ENCODE measurements at places on chromosomes 3 and 15.
A peak's percentile ranks its signal among the peaks of the same experiment; 100 is the strongest.

- peak; percentile 56 for DNase-seq
Measured at GRCh38 chr3:110576960-110577359, 494.7 kb upstream of the NECTIN3 start.

- DNase-seq: no peak
Measured at GRCh38 chr15:74130155-74130848, at the start of gene ISLR2. ISLR2 (plus strand) TSS chr15:74130586; CDS start chr15:74132755, 2,169 bp downstream.

DNA sequence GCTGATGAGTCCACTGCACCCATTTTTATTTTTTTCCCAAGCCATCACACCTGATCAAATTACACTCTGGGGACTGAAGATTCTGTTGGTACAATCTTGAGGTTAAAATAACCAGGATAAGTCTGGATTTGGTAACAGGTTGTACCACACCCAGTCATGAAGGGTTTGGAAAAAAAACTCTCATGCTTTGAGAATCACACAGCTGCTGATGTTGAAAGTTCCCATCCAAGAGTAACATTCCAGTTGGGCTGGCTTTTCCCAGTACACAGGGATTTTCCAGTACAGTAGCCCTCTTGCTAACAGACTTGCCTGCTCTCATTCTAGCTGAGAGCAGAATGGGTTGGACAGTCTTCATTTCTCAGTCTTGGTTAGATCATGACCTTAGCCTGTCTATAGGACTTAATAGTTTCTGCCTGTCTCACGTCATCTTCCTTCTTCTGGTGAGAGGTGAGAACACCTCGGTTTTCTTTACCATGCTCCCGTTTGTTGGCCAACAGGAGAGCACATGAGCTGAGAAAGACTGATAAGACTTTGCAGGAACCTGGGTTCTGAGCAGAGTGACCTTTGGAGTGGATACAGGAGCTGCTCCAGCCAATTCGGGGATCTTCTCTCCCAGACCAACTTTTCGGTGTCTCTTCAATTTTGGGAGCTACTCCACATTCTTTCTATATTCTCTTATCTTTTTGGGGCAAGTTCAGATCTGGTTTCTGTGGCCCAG, 300.1 kb upstream of the LYSMD4 start:
- no peak for DNase-seq

DNA sequence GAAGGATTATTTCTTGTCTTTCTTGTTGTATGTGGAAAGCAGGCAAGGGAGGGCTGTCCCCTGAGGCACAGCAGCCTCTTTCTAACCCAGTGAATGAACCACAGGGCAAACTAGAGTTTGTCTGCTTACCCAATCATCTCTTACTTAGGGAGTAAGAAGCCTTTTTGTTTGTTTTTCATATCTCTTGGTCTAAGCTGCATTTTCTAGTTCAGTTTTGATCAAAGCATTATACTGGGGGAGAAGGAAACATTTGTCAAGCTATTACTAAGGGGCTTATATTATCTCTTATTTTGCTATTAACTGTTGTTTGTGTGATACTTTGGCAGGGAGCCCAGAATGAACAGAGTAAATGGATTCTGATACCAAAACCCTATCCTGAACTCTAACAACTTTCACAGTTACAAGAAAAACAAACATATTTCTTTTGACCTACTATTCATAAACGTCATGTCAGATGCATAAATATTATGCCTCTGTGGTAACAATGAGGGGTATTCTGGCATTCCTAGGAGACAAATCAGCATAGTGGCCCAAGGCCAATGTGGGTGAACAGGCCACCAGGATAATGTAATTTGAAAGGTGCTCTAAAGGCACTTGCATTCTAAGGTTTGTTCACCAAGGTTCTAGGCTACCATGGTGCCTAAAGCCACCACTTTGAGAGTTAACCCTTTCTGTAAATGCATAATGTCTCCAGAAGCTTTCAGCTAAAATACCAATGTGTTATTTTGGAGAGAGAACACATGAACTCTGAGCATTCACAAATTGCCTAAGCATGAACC, 271.6 kb upstream of the ZPLD1 start:
- no peak for DNase-seq

- no peak for DNase-seq
Measured at GRCh38 chr3:135268941-135269532, 474.0 kb downstream of the EPHB1 start.

- no peak for DNase-seq
Measured at GRCh38 chr15:62517541-62517940, 352.5 kb upstream of the C2CD4B start.

Data from H1 (cell line).